ENCODE measurements at places on chromosomes 6 and 20.

DNA sequence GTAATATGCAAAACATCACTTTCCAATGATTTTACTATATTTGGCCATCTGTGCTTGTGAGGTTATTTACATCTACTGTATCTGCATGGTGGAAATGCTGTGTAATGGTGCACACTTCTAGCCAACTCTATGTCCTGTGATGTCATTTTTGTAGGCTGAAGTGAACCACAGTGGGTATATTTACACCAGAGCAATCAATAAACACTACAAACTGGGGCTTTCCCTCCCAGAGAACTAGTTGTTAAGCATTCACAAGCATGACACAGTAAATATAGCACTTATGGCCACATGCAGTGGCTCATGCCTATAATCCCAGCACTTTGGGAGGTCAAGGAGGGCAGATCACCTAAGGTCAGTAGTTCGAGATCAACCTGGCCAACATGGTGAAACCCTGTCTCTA, 4.9 kb downstream of the SLC22A2 start:
- no peaks in the 10 kb centered on the region for H3K4me1 ChIP-seq
- H3K27me3 ChIP-seq = no peaks in the 10 kb centered on the region
- H3K27ac ChIP-seq = no peak overlapping the region
- no peak for DNase-seq
- no peak overlapping the region for H3K4me3 ChIP-seq

DNA sequence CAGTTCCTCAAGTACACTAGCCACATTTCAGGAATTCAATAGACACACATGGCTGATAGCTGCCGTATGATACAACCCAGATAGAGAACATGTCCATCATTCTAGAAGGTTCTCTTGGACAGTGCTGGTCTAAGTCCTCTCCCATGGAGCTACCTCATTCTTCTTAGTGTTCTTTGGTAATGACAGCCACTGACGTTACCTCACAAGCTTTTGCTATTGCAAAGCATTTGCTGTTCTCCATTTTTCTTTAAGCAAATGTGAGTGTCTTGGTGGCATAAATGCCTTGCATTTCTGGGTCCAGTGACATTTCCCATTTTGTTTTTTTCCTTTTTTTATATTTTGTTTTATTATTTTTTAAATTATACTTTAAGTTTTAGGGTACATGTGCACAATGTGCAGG, 8.3 kb upstream of the CEBPB start:
- no peak overlapping the region for H3K27ac ChIP-seq
- H3K36me3 ChIP-seq = no peaks in the 10 kb centered on the region
- no peak overlapping the region for H3K4me3 ChIP-seq
- H3K27me3 ChIP-seq = no peaks in the 10 kb centered on the region
- no peak for DNase-seq

DNA sequence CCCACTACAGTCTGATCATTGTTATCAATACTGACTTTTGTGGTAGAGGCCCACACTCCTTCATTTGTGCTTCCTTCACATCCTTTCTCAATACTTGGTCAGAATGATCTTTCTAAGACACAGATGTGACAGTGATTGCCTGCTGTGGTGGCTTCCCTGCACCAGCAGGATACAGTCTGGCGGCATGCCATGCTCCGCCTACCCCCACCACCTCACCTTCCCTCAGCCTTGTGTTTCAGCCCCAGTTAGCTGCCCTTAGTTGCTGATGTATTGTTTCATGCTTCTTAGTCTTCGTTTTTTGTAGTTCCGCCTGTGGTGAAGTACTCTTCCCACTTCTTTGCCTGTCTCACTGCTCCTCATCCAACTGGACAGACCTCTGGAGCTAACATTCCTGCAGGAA, 10.9 kb downstream of the LRRC1 start:
- DNase-seq = no peak
- H3K27me3 ChIP-seq = no peaks in the 10 kb centered on the region
- H3K4me1 ChIP-seq = no peaks in the 10 kb centered on the region
- no peak overlapping the region for H3K27ac ChIP-seq
- no peak overlapping the region for H3K4me3 ChIP-seq

GRCh38 chr6:129130959-129131681, 248.2 kb downstream of the LAMA2 start:
- H3K36me3 ChIP-seq = no peaks in the 10 kb centered on the region
- no peaks in the 10 kb centered on the region for H3K4me1 ChIP-seq
- no peaks in the 10 kb centered on the region for H3K27me3 ChIP-seq
- no peak overlapping the region for H3K4me3 ChIP-seq

DNA sequence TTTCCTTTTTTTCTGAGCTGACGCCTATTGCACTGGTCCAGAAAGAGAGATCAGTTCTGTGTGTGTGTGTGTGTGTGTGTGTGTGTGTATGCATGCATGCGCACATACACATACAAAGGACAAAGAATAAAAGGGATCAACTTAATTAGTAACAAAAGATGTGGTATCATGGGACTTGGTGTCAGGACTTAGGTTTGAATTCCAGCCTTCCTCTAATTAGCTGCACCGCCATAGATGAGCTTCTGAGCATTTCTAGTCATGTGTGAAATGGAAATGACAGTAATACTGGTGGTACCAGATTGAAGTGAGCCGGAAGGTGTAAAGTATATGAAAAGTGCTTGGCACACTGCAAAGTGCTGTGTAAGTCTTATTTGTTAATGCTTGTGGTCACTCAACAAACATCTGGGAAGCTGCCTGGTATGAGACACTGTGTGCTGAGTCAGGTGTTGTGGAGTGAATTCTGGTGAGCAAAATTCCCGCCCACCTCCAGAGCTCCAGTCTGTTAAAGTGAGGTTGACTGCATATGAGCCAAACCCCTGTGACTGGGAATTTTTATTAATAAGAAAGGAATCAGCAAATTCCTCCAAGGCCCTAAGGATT, 12.4 kb downstream of the DAAM2 start:
- no peaks in the 10 kb centered on the region for H3K36me3 ChIP-seq
- no peak overlapping the region for H3K4me3 ChIP-seq
- H3K27me3 ChIP-seq = no peaks in the 10 kb centered on the region
- DNase-seq = no peak

DNA sequence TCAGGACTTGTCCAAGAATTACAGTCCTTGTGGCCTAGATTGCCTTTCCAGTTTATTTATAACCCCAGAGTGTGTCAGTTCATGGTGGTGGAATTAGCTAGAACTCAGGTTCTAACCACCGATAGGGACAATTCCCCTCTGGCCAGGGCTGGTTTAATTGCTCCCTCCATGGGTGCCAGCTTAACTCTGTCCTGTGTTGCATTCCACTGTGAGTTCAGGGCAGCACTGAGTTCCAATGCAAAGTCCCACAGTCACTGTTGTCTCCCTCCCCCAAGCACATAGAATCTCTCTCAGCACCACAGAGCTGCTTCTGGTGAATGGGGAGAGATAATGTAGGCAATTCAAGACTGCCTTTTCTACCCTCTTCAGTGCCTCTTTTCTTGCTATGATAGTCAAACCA, 82.5 kb upstream of the TNFRSF21 start:
- no peak overlapping the region for H3K4me3 ChIP-seq
- H3K4me1 ChIP-seq = no peaks in the 10 kb centered on the region
- H3K27me3 ChIP-seq = no peaks in the 10 kb centered on the region
- no peak for DNase-seq

DNA sequence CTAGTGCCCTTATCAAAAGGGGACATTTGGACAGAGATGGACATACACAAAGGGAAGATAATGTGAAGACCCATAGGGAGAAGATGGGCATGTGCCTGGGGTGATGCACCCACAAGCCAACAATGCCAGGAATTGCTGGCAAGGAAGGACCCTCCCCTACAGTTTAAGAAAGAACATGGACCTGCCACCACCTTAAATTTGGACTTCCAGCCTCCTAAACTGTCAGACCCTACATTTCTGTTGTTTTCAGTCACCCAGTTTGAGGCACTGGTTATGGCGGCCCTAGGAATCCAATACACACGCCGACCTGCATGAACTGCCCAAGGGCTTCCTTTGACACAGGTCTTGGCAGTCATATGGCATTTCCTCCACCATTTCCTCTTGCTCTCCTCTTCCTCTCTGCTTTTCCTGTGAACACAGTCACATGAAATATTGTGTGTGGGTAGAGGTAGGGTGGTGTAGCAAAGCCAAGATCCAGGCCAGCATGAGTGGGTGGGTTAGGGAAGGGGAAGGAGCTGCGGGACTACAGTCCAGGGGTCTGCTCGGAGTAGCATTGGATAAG, 115.6 kb downstream of the ZDHHC14 start:
- DNase-seq = no peak
- H3K36me3 ChIP-seq = no peaks in the 10 kb centered on the region
- no peak overlapping the region for H3K27ac ChIP-seq

GRCh38 chr6:54050750-54051149, 60.5 kb upstream of the MLIP start:
- DNase-seq = no peak
- H3K36me3 ChIP-seq = no peaks in the 10 kb centered on the region
- H3K27me3 ChIP-seq = no peaks in the 10 kb centered on the region
- no peak overlapping the region for H3K27ac ChIP-seq

DNA sequence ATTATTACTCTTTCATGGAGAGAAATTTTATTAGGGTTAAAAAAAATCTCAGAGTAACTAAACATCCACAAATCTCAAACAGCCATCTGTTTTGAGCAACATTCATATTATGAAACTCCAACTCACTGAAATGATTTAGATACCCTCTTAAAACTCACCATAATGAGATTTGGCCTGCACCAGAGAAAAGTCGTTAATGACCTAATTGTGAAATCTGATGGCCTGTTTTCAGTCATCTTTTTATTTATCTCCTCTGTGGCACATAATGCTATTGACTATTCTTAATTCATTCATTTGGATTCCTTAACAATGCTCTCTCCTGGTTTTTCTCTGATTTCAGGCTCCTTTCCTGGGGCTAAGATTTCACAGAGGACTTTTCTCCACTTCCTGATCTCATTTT, 192.7 kb downstream of the RNF144B start:
- H3K27ac ChIP-seq = no peak overlapping the region
- no peak for DNase-seq
- no peaks in the 10 kb centered on the region for H3K36me3 ChIP-seq

DNA sequence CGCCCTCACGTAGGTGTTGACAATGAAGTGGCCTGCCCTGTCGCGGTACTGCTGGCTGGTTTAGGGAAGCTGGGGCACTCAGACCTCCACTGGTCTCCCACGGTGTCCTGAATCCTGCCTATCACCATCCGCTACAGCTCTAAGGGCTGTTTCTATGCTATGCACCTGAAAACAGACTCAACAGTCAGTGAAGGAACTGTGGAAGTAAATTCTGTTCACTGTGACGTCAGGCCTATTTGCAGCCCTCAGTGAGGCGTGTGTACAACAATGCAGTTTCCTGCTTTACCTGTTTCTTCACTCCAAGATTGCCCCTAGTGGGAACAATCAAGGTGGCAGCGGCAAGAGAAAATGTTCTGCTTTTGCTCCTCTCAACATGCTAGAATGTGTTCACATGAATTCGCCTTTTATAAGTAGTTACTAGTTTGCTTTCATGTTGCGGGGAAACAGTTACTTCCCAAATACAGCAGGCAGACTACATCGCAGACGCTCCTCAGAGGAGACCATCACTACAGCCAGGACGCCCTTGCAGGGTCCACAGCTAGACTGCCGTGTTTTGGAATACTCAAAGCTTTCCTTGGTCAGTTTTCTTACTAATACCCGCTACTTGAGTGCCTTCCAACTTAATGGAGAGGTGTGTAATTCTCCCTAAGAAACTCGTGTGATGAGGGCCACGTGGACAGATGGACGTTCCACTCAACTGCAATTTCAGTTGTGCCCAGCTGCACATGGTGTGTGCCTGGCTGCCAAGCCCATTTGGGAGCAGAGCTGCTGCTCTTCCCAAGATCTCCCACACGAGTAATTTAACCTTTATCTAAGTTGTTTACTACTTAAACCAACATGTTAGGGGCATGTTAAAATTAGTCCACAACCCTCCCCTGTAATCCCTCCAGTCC, 25.4 kb downstream of the DIDO1 start:
- H3K36me3 ChIP-seq = peaks cover 34% of the 10 kb centered on the region
- H3K27me3 ChIP-seq = no peaks in the 10 kb centered on the region
- H3K27ac ChIP-seq = no peak overlapping the region
- no peak for DNase-seq

- H3K27ac ChIP-seq = no peak overlapping the region
- no peaks in the 10 kb centered on the region for H3K4me1 ChIP-seq
Measured at GRCh38 chr6:91879386-91879995, 1292.6 kb upstream of the MAP3K7 start.

Measured in Panc1 (cell line).